ENCODE measurements at places on chromosomes 5 and 9. TPM values are rescaled to one million over a fixed set of nuclear protein-coding genes. Genes with fewer than 3 reads are reported as not detected.

DNA sequence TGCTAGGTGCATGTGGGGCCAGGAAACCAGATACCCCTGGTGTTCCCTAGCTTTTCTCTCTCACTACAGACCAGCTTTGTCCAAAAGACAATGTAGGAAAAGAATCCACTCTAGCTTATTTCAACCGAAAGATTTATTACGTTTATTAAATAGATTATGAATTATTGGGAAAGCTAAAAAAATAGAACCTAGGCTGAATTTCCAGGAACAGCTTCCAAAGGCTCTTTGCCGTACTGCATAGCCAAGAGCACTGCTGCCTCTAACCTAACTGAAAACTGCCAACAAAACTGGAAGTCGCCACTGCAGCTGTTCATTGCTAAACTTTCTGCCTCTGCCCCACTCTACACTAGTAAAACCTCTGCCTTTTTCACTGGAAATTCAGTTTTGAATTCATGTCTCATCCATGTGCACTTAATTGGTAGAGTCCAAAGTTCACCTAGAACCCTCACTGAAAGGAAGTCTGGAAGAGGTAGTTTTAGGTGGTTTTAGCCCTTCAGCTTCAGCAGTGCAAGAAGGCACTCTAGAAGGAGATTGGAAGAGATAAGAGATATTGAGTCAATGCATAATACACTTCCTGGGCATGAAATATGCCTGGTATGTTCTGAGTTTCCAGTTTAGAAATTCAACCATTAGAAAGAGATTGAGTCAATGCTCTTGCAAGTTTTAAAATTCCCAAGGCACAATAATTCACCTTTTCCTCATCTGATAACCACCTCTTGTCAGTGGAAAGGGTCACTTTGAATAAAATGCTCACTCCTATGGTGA is 927.9 kb downstream of the MAT2B start:
- no peak for DNase-seq

DNA sequence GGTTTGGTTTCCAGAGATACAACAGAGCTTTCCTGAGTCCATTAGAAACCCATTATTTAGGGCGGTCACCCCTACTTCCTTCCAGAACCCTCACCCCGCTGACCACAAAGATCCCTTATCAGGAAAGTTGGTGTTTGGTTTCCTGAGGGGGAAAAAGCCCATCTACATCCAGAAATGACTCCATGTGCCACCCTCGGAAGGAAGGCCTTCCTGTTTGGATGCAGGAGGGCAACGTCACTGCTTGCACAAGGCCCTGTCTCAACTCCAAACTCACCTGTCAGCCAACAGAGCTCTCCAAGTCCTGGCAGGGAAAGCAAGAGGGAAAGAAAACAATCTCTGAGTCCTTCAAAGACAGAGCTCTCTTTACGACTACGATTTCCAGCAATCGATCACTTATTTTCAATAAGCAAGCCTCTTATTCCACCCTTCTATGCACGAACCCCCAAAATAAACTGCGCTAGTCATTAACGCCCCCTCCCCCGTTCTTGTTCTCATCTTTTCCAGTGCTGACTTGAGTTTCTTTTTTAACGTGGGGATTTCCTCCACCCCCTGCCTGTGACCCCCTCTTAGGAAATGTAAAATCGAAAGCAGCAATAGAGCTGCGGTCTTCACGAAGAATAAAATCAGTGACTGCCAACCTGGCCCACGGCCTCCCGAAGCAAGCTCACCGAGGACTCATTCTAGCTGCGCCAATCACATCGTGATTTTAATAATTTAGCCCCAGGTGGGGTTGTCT is 35.7 kb upstream of the NTNG2 start:
- DNase-seq, result no peak

DNA sequence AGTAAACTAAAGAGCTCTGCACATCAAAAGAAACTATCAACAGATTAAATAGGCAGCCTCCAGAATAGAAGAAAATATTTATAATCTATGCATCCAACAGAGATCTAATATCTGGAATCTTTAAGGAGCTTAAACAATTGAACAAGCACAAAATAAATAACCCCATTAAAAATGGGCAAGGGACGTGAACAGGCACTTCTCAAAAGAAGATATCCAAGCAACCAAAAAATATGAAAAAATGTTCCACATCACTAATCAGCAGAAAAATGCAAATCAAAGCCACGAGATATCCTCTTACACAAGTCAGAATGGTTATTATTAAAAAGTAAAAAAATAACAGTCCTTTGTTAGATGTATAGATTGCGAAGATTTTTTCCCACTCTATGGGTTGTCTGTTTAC is 109.1 kb upstream of the TRPC7 start:
- DNase-seq, result no peak

DNA sequence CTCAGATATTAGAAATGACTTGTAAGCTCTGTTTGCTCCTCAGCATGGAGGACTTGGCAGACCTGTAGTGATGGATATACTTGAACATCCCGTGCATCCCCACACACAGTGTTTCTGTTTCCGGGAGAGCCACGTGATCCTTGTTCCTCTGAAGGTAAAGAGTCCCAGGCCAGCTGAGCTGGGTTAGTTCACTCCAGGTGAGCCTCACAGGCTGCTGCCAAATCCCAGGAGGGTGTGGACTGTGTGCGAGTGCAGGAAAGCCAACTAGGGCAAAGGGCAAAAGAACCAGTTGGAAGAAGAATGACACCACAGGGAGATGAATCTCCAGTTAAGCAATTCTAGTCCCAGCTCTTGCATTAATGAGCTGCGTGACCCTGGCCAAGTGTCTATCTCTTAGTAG is 10.4 kb upstream of the TOMM5 start:
- DNase-seq, result no peak

- DNase-seq, result no peak
Measured at GRCh38 chr5:1040571-1040970, 32.0 kb downstream of the NKD2 start.

GRCh38 chr5:82765765-82766164 is 311.4 kb downstream of the TMEM167A start:
- no peak for DNase-seq

GRCh38 chr9:116039893-116040292 is 113.7 kb upstream of the PAPPA start:
- no peak for DNase-seq

- no peak for DNase-seq
Measured at GRCh38 chr5:72368271-72368670, 48.1 kb downstream of the PTCD2 start.

GRCh38 chr5:78187172-78187571 is 107.3 kb downstream of the AP3B1 start:
- DNase-seq, result no peak

- no peak for DNase-seq
Measured at GRCh38 chr5:99674101-99674500, 745.3 kb upstream of the CHD1 start.

DNA sequence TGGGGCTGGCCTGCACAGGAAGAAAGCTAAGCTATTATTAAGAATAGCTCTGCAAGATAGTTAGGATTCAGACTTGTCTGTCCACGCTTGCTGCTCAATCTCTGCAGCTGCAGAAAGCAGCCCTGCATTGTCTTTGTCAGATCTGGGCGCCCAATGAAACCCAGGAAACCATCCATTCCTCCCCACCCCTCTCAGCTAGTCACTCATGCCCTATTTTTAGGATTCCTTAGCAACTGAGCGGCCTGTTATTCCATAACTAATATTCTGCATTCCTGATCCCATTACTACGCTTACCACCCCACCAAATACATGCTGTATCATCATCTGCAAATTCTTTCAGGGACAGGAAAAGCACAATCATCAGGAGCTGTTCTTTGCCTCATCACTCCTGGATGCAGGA is 52.9 kb upstream of the APC start:
- peak; percentile 69 for DNase-seq

- DNase-seq, result no peak
Measured at GRCh38 chr5:72612810-72613209, 105.6 kb upstream of the ZNF366 start.

DNA sequence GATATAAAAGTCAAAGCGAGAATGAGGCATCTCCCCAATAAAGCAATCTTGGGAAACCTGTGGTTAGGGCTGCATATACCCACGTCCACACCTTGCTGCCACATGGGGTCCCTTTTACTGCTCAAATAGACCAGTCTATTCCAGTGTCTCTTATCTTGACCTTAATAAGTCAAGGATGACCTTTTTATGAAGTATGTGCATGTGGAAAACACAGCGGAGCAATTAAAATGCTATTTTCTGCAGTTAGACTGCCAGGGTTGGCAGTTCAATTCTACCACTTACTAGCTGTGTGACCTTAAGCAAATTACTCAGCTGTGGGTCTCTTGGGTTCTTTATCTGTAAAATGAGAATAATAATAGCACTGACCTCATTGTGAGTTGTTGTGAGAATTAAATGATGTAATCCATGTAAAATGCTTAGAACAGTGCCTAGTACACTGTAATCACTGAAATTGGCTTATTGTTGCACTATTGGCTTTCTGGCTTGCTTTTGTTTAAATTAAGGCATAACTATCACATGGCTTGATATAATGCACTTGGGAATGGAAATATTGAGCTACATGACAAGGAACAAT is 67.8 kb upstream of the HSPB3 start:
- DNase-seq, result peak; percentile 12

DNA sequence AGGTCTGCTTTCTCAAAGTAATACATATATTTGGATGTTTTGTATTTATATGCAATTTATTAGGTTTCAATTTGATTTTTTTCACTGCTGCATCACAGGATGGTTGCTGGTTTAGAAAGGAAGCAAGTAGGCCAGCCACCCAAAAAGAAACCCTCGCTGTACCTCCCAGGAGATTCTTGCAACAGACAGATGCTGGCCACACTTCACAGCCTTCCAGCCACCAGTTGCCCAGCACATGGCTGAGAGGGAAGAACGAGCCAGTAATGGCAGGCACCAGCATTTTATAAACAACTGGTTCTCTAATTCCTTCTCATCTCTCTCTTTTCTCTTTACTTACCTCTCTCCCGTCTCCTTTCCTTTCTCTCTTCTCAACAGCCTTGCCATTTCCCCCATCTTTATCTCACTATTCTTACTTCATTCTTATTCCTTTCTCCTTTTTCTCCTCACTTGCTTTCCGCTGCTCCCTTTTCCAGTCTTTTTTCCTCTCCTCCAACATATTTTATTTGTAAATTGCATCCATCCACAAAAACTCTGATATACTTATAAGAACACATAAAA is 38.9 kb downstream of the EFNA5 start:
- no peak for DNase-seq

GRCh38 chr9:6439051-6439703 is 26.2 kb downstream of the UHRF2 start:
- DNase-seq, result no peak

GRCh38 chr9:2574203-2574602 is 47.4 kb upstream of the VLDLR start:
- no peak for DNase-seq

- DNase-seq, result no peak
Measured at GRCh38 chr9:97990259-97990658, 7.1 kb downstream of the ANP32B start.

DNA sequence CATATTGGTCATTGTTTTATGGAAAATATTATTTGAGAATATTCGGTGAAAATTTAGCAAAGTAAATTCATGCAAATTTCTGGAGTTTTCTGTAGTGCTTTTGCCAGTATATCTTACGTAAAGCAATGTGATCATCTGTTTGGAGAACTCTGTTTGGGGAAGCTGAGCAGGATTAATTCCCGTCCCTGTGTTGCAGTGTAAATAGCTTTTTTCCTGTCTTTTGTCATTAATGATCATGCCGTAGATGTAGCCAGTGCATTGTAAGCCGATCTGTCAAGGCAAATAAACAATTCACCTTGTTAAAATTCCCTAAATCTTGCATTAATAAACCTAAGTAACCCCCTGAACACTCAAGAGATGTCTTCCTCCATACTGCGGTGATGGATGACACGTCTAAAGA is 39.2 kb downstream of the PPIC start:
- DNase-seq, result peak; percentile 31

DNA sequence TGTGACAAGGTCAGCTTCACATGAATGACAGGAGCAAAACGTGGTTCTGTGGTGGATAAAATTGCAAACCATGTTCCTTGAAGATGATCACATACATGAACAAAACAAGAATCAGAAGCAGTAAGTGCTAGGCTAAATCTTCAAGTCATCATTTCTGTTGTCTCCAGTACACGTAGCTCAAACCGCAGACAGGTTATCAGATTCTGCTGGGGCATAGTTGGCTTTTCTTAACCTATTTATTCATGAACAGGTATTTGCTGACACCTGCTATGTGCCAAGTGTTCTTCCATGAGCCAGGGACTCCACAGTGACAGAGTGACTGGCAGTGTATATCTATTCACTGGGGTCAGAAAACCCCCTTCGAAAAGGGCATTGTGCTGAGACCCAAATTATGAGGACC is 20.8 kb downstream of the MFAP3 start:
- DNase-seq, result no peak

DNA sequence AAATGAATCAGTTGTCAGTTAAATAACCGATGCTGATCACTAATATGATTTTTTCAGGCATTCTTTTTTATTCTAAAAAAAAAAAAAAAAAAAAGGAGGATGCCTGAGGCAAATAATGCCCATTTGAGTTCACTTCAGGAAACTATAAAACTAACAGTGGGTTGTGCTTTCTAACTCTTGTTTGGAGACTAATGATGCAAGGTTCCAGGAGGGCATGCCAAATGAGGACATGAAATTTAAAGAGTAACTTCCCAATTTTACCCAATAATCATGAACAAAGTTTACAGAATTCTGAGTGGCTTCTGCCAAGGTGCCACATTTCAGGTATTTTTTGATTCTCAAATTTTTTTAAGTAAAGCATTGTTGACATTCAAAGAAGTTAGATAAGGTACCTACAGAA is 41.0 kb downstream of the CEP120 start:
- DNase-seq, result no peak

- DNase-seq, result no peak
Measured at GRCh38 chr5:14298126-14298847, 155.1 kb downstream of the TRIO start.

- peak; percentile 50 for DNase-seq
Measured at GRCh38 chr9:122941582-122942234, 888 bp downstream of the RABGAP1 start.

DNA sequence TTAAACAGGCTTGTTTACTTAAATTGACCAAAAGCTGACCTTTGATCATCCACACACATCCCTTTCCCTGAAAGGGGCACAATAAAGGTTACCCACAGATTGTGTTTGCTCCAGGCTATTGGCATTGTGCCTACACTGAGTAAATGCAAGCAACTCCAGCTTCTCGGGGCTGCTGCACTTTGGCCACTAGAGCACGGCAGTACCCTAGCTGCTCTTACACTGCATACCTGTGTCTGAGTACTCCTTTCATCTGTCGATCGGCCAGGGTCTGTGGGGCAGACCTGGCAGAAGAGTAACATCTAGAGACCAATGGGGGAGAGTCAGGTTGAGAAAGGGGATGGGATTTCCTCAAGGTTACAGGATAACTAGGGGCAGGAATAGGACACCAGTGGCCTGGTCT is 281.9 kb upstream of the NMUR2 start:
- DNase-seq, result no peak

Gene SH2D3C
- total RNA-seq, result 13.6 TPM

Gene PTPRD
- 105 TPM for total RNA-seq

Gene CXXC5
- total RNA-seq, result 93.9 TPM

Gene SLC34A3
- not detected for total RNA-seq

Gene ZBED3
- total RNA-seq, result 5.5 TPM

Gene ZNF483
- total RNA-seq, result 9.3 TPM

Gene ARL14EPL
- total RNA-seq, result not detected

Gene PCDH12
- 20.1 TPM for total RNA-seq

Gene ADAMTSL2
- total RNA-seq, result 4.3 TPM

Gene SPATA31A3
- total RNA-seq, result not detected

Gene C5orf22
- 36.4 TPM for total RNA-seq

Gene TERT
- 0.21 TPM for total RNA-seq

Gene MSMP
- total RNA-seq, result not detected
